ENCODE measurements at places on chromosomes 13 and 19. TPM values are rescaled to one million over a fixed set of nuclear protein-coding genes. Genes with fewer than 3 reads are reported as not detected.

GRCh38 chr13:97654236-97654635, 220.3 kb downstream of the RAP2A start:
- no peak overlapping the region for H3K4me3 ChIP-seq
- no peaks in the 10 kb centered on the region for H3K27me3 ChIP-seq
- no peaks in the 10 kb centered on the region for H3K36me3 ChIP-seq
- H3K4me1 ChIP-seq = no peaks in the 10 kb centered on the region

DNA sequence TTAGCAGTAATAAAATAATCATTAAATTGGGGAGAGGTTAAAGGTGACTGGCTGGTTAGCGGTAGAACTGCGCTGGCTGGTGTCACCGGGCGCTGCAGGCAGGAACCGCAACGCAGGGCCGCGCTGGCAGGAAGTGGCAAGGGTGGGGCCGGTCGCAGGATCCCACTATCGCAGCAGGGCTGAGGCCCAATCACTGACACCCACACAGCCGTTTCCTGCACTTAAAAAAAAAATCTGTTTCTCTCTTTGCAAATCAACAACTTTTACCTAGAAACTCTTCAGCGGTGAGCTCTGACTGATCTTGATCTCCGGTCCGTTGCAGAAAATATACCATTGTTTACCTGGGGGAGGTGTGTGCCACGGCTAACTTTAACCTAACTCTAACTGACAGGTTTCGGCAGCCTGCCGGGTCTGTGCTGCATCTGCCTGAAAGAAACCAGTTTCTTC, 46.9 kb downstream of the KLF2 start:
- H3K36me3 ChIP-seq = peaks cover 8% of the 10 kb centered on the region
- H3K27me3 ChIP-seq = no peaks in the 10 kb centered on the region
- no peaks in the 10 kb centered on the region for H3K4me1 ChIP-seq
- H3K4me3 ChIP-seq = no peak overlapping the region
- H3K27ac ChIP-seq = no peak overlapping the region
- no peak for DNase-seq

GRCh38 chr19:6060600-6061375, 49.5 kb downstream of the RFX2 start:
- H3K36me3 ChIP-seq = no peaks in the 10 kb centered on the region
- H3K4me1 ChIP-seq = 0 out of 2 replicates have a peak, but pooled peaks cover 3% of the 10 kb centered on the region
- no peak overlapping the region for H3K27ac ChIP-seq
- no peak for DNase-seq

The ERVK3-1 gene
- total RNA-seq = 47.4 TPM

The LMTK3 gene
- not detected for total RNA-seq

GRCh38 chr13:22893204-22893603, 287.6 kb upstream of the SGCG start:
- no peaks in the 10 kb centered on the region for H3K36me3 ChIP-seq
- no peak overlapping the region for H3K4me3 ChIP-seq
- no peak overlapping the region for H3K27ac ChIP-seq
- H3K27me3 ChIP-seq = no peaks in the 10 kb centered on the region
- DNase-seq = peak; percentile 10
- H3K4me1 ChIP-seq = no peaks in the 10 kb centered on the region

The FCAR gene
- not detected for total RNA-seq

GRCh38 chr19:27861411-27861975, 1351.5 kb downstream of the UQCRFS1 start:
- DNase-seq = no peak
- H3K4me1 ChIP-seq = peaks cover 5% of the 10 kb centered on the region

DNA sequence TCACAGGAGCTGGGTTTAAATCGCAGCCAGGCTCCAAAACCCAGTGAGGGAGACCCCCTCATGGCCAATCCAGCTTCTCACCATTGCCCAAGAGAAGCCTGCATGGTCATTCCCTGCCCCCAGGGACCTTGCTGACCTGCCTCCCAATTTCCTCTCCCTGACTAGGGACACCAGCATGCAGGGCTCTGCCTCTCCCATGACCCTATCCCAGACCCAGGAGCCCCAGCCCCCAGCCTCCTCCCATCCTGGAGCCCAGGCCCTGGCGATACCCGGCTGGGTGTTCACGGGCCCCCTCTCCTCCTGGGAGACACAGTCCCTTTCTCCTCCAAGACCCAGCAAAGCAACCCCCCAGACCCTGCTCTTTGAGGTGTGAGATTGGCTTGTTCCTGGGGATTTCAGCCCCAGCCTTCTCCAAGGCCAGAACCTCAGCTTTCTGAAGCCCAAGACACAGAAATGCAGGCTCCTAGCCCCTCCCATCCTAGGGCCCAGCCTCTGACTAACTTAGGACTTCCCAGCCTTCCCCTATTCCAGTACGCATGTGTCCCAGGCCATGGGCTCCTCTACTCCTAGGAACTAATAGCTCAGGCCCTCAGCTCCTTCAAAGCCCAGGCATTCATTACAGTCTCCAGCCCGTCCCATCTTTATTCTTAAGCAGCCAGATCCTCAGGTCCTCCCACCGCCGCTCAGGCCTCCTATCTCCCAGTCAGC, 1.1 kb downstream of the GYS1 start:
- peaks cover 12% of the 10 kb centered on the region for H3K4me1 ChIP-seq
- DNase-seq = peak; percentile 79
- peak overlapping the region; percentile 54 for H3K27ac ChIP-seq
- no peaks in the 10 kb centered on the region for H3K27me3 ChIP-seq
- peaks cover 13% of the 10 kb centered on the region for H3K36me3 ChIP-seq

The ZNF677 gene
- total RNA-seq = 12.1 TPM

The C19orf67 gene
- total RNA-seq = not detected

GRCh38 chr13:40363653-40364052, 302.8 kb downstream of the FOXO1 start:
- H3K4me1 ChIP-seq = no peaks in the 10 kb centered on the region
- no peak overlapping the region for H3K4me3 ChIP-seq
- no peak overlapping the region for H3K27ac ChIP-seq
- DNase-seq = no peak

The GIPC3 gene
- 0.06 TPM for total RNA-seq

The ZNF708 gene
- 17.2 TPM for total RNA-seq

The CLIP3 gene
- total RNA-seq = 3.3 TPM

The PEAK3 gene
- 0.06 TPM for total RNA-seq

DNA sequence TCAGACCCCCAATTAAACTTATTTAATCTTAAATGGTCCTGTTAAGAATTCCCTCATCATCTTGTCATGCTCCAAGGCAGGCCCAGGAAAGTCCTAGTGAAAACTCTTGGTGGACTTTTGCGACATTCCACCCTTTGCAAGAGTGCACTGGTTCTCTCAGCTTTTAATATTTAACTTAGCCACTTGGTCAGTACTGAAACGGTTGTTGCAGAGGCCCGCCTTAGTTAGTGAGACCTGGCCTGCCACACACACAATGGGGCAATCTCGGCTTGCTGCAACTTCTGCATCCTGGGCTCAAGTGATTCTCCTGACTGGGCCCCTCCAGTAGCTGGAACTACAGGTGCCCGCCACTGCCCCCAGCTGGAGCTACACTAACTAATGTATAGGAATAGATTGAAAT, 1366.0 kb downstream of the UQCRFS1 start:
- H3K27me3 ChIP-seq = no peaks in the 10 kb centered on the region
- H3K36me3 ChIP-seq = no peaks in the 10 kb centered on the region
- H3K27ac ChIP-seq = no peak overlapping the region
- H3K4me3 ChIP-seq = no peak overlapping the region
- H3K4me1 ChIP-seq = no peaks in the 10 kb centered on the region

DNA sequence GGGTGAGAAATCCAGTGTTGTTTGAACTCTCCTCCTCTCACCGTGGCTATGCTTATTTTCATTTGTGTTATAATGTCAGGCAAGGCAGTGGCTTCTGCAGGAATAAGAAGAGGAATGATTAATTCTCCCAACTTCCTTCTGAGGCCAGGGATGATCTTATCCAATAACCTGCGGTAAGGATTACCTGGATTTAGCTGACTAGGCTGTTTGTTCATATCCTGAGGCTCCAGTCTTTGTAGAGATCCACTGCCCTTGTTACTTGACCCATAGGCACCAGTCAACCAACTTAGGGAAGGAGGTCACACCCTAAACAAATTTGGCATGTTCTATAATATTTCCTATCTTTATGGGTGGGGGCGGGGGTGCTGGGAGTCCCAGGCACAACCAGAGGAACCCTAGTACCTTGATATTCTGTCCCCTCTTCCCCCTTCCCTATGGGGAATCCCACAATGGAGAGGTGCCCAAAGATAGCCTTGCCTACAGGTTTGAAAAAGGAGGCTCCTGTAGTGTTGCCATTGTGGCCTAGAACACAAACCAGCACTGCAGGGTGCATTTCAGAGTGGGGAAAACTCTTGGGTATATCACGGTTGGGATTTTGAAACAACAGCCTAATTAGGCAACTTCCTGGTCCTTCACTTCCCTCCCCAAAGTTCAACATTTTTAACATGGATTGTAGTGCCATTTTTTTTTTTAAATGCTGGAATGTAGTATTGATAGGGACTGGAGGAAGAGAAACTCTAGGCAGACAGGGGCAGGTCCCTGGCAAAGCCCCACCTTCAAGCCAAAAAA, 977.5 kb upstream of the SPRY2 start:
- H3K4me1 ChIP-seq = no peaks in the 10 kb centered on the region
- no peak for DNase-seq
- no peak overlapping the region for H3K27ac ChIP-seq
- no peak overlapping the region for H3K4me3 ChIP-seq
- H3K27me3 ChIP-seq = no peaks in the 10 kb centered on the region

DNA sequence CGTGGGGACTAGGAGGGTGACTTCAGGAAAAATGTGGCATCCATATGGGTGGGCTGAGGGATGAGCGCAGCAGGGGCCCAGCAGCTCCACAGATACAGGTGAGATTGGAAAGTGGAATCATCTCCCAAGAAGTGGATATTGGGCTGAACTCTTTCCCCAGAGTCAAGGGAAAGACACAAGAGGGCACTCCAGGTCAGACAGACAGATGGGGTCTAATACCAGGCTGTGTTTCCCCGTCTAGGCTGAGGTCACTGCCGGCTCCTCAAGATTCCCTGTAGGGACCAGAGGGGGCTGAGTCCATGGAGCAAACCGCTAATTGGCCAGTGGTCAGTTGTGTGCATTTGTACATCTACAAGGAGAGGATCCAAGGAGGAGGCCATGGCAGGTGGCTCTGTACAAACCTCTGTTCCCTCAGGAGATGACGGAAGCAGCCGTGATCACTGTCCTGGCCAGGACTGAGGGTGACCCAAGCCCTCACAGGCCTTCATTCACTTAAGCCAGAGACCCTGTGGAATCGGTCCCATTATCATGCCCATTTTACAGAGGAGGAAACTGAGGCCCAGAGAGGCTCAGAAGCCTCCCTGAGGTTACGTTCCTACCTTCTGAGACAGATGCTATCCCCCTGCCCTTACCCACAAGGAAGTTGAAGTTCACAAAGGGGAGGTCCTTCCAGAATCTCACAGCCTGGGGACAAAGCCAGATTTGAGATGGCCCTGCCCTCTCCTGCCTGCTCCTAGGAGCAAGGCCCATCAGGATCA, 14.9 kb upstream of the IGLON5 start:
- no peak overlapping the region for H3K4me3 ChIP-seq
- no peaks in the 10 kb centered on the region for H3K4me1 ChIP-seq
- no peak for DNase-seq
- peaks cover 10% of the 10 kb centered on the region for H3K27me3 ChIP-seq

- H3K27me3 ChIP-seq = no peaks in the 10 kb centered on the region
- no peak overlapping the region for H3K27ac ChIP-seq
- no peaks in the 10 kb centered on the region for H3K4me1 ChIP-seq
- no peak for DNase-seq
Observed at GRCh38 chr13:26344980-26345379, 91.1 kb downstream of the CDK8 start.

GRCh38 chr13:71137101-71137500, 729.9 kb downstream of the DACH1 start:
- H3K27ac ChIP-seq = no peak overlapping the region
- no peaks in the 10 kb centered on the region for H3K27me3 ChIP-seq
- no peak for DNase-seq
- no peak overlapping the region for H3K4me3 ChIP-seq

The GSX1 gene
- total RNA-seq = not detected

- no peaks in the 10 kb centered on the region for H3K27me3 ChIP-seq
- peak overlapping the region; percentile 96 for H3K27ac ChIP-seq
- peaks cover 27% of the 10 kb centered on the region for H3K36me3 ChIP-seq
- peak; percentile 15 for DNase-seq
- no peaks in the 10 kb centered on the region for H3K4me1 ChIP-seq
- H3K4me3 ChIP-seq = peak overlapping the region; percentile 84
Observed at GRCh38 chr19:36528921-36529518, 949 bp upstream of the ZNF260 start.

- DNase-seq = no peak
- peaks cover 14% of the 10 kb centered on the region for H3K36me3 ChIP-seq
- H3K4me1 ChIP-seq = peaks cover 8% of the 10 kb centered on the region
- H3K4me3 ChIP-seq = peak overlapping the region; percentile 53
- H3K27me3 ChIP-seq = no peaks in the 10 kb centered on the region
- H3K27ac ChIP-seq = peak overlapping the region; percentile 52
Observed at GRCh38 chr19:49128545-49129237, 9.3 kb downstream of the PPFIA3 start.

GRCh38 chr19:51460164-51460992, 2.1 kb upstream of the SIGLEC8 start:
- H3K4me1 ChIP-seq = no peaks in the 10 kb centered on the region
- DNase-seq = peak; percentile 50
- H3K36me3 ChIP-seq = no peaks in the 10 kb centered on the region

DNA sequence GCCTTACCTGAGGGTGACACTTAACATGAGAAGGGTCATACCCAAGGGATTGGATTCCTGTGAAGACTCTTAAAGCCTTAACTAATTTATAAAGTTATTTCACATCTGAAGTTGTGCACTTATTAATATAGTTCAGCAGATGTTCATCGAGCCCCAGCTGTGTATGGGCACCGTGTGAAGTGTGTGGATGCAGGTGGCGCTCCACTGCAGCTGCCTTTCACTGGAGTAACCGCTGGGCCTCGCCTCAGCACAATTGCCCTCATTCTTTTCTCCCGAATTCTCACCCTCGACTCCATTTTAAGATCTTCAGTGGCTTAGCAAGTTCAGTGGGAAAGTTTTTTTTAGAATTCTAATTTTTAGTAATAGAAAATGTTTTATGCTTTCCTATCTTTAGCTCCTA, 66.2 kb downstream of the DPY19L3 start:
- no peak for DNase-seq
- no peak overlapping the region for H3K27ac ChIP-seq
- H3K27me3 ChIP-seq = no peaks in the 10 kb centered on the region
- H3K4me3 ChIP-seq = no peak overlapping the region

The GARIN5A gene
- 1.2 TPM for total RNA-seq

- peaks cover 69% of the 10 kb centered on the region for H3K36me3 ChIP-seq
- peak; percentile 42 for DNase-seq
- H3K27me3 ChIP-seq = no peaks in the 10 kb centered on the region
Observed at GRCh38 chr13:36323951-36324566, 22.1 kb downstream of the SPART start.

DNA sequence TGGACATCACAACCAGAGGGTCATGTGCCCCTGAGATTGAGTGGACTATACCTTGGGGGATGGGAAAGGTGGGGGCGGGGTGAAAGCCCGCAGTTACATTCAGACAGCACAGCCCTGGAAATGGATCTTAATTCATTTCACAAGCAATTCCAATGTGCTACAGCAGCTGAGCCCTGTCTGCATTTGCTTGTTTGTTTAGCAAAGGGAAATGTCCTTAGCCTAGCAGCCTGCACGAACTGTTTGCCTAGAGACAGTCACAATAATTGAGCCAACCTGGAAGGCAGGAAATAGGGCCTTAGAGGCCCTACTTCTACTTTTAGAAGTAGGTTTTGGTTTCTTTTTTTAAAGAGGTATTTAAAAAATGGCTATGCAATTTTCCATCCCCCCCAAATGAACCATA, 177.3 kb upstream of the KL start:
- no peak overlapping the region for H3K4me3 ChIP-seq
- peaks cover 14% of the 10 kb centered on the region for H3K4me1 ChIP-seq
- DNase-seq = peak; percentile 31
- H3K27ac ChIP-seq = no peak overlapping the region

The ZNF570 gene
- 9.4 TPM for total RNA-seq
